HT-29 (cell line): ENCODE measurements at places on chromosomes 12 and 14. TPM values are rescaled to one million over a fixed set of nuclear protein-coding genes. Genes with fewer than 3 reads are reported as not detected.
A peak's percentile ranks its signal among the peaks of the same experiment; 100 is the strongest.

GRCh38 chr12:49332441-49332861, 4.5 kb downstream of the C1QL4 start:
- DNase-seq = no peak

The RGS6 gene
- not detected in 2 replicates for total RNA-seq

DNA sequence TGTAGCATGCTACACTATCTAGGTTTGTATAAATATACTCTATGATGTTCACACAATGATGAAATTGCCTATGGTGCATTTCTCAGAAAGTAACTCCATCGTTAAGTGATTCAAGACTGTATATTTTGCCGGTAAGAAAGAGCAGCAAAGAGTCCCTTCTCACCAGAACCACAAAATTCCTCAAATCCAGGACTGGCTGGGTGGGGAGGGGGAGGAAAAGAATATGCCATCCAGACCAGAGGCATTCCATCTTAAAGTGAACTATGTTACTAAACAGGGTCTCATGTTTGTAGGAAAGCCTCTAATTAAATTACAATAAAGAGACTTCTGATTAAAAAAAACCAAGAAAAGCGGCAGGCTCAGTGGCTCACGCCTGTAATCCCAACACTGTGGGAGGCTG, 11.5 kb downstream of the UBE2N start:
- no peak for DNase-seq

GRCh38 chr14:106037380-106037779, 511.0 kb downstream of the TMEM121 start:
- DNase-seq = peak; percentile 3

The CLEC4C gene
- not detected in 2 replicates for total RNA-seq

DNA sequence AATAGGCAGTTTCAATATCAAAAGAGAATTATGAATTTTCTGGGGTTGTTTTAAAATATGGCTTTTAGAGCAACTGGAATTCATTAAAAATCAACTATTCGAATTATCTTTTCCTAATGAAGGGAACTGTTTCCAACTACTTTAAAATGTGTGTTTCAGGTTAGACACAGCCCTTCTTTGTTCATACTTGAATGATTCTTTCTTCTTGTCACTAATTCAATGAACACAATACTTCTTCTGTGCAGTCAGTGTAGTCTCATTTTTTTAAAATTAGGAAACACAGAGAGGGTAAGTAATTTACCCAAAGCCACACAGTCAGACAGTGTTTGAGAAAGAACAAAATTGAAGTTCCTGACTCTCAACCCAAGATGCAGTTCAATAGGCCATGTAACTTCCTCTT, 414.0 kb downstream of the CCDC91 start:
- no peak for DNase-seq

DNA sequence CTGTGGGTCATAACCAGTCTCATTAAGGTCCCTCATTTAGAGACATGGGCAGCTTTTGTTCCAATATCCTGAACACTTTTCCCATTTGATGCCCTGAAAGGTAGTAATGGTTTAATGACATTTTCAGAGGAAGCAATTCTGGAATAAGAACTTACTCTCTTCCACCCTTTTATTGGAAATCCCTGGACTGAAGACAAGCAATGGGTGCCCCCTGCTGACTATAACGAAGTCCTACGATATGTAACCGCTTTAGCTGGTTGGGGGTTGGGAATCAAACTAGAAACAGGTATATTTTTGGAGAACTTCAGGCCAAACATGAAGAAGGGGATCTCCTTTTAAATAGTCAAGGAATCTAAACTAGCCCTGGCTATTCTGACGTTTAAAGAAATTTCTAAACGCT, 20.5 kb downstream of the SARNP start:
- DNase-seq = peak; percentile 45

GRCh38 chr12:79873201-79873600, 61.7 kb downstream of the PPP1R12A start:
- DNase-seq = no peak

The HIGD1C gene
- not detected in 2 replicates for total RNA-seq
